ENCODE measurements at places on chromosomes 11 and 22. TPM values are rescaled to one million over a fixed set of nuclear protein-coding genes. Genes with fewer than 3 reads are reported as not detected.

The OR51M1 gene
- not detected for total RNA-seq

DNA sequence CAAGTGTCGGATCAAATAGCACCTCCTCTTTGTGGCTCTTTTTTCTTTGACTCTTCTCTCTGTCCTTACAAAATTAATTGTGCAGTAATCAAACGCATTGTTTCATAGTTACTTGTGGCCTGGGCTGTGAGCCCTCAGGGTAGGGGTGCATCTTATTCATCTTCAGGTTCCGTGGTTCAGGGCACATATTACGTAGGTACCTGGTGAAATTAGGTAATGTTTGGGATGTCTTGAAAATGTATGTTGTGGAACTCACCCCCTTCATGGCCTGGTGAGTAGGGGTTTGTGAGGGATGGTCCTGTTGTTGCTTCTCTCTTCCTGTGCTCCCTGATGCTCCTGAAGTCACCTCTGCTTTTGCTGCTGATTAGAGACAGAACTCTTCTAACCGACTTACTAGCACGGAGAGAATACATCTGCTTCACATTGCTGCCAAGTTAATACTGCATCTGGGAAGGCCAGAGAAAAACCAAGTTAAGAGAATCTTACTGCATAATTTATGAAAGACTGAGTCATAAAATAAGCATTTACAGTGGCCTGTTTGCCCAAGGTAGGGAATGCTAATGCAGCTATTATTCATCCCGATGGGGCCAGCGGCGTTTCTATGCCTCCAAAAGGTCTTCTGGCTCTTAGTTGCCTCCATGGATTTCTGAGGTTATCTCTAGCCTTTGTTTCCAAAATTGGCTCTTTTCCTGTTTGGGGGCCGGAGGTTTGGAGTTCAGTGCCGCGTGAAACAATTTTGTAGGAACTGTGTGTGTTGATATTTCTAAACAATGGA lies 66.9 kb downstream of the TBC1D22A start:
- no peak for DNase-seq

DNA sequence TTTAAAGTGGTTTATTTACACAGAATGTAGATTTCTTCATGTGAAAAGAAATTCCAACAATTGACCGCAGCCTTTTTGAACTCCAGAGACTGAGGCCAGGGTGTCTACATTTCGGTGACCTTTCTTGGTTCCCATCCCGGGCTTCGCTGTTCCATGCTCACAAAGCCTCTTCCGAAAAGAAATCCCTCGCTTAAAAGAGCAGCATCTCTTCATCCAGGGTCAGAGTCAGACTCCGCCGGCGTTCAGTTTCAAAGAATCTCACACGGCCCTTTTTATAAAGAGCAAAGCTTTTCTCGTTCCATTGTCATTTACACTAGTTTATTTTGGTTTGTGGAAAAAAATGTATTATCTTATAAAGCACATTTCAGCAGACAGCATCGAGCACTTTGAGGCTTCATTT lies 530.6 kb upstream of the B3GAT1 start:
- no peak for DNase-seq

- DNase-seq: no peak
Observed at GRCh38 chr11:42237701-42238235, 778.3 kb upstream of the LRRC4C start.

DNA sequence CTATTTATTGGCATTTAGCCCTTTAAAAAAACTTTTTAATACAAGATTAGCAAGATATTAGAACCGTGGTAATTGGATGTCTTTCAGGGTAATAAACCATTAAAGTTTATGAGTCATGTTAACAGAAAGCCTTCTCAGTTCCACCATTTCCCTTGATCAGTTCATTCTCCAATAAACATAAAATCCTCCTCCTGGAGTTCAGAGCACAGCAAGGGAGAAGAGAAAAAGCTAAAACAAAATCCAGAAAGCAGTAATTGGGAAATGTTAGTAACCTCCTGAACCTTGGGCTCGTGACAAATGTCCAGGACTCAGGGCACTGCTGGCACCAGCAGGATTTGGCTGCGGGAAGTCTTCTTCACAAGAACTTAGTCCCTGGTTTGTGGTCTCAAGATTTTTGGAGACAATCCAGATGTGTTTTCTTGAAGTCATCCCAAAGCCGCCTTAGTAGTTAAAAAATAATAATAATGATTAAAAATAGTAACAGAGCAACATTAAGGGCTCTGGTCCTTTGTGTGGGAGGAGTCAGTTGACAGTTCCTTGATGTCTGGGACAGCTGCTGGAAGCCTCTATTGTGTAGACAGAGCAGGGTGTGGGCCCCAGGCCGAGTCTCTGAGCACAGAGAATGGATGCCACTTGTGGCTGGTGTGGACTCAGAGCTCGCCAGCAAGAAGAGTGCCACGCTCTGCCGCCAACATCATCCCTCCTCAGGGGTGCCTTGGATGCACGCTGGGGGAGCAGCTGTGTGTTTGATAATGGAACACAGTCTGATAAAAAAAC lies 43.4 kb upstream of the PITPNB start:
- no peak for DNase-seq

DNA sequence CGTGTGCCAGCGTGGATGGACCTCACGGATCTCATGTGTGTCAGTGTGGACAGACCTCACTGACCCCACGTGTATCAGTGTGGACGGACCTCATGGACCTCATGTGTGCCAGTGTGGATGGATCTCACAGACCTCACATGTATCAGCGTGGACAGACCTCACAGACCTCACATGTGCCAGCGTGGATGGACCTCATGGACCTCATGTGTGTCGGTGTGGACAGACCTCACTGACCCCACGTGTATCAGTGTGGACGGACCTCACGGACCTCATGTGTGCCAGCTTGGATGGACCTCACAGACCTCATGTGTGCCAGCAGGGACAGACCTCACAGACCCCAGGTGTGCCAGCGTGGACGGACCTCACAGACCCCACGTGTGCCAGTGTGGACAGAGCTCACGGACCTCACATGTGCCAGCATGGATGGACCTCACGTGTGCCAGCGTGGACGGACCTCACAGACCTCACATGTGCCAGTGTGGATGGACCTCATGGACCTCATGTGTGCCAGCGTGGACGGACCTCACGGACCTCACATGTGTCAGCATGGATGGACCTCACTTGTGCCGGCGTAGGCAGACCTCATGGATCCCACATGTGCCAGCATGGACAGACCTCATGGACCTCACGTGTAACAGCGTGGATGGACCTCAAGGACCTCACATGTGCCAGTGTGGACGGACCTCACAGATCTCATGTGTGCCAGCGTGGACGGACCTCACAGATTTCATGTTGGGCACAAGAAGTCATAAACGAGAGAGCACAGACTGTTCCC lies 18.2 kb downstream of the TTLL8 start:
- DNase-seq: no peak

The SLC25A18 gene
- total RNA-seq: 1.6 TPM

DNA sequence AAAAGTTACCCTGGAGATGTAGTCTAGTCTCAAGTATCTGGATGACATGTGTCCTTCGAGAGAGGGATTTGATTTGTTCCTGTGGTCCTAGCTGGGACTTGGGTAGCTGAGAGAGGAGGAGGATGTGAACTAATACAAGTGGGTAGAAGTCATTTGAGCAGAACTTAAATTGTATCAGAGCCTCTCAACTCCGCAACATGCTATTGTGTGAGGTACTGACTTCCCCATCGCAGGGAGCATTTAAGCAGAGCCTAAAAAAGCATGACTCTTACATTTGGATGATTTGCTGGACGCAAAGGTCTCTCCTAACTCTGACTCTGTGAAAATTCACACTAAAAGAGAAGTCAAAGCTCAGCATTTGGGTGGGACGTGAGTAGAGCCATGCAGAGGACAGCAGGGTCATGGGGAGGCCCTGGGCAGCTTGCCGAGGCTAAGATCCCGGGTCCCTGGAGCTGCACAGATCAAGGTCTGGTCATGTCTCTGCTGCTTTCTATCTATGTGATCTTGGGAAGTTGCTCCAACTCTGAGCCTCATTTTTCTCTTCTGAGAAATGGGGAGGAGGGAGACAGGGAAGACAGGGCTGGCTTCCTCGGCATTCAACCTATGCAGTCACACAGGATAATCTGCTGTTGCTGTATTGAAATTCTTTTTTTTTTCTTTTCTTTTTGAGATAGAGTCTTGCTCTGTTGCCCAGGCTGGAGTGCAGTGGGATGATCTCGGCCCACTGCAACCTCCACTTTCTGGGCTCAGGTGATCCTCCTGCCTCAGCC lies 44.9 kb downstream of the CD82 start:
- DNase-seq: no peak

The SLC37A2 gene
- 6.0 TPM for total RNA-seq
